ENCODE measurements at places on chromosomes 13 and 19. TPM values are rescaled to one million over a fixed set of nuclear protein-coding genes. Genes with fewer than 3 reads are reported as not detected.

DNA sequence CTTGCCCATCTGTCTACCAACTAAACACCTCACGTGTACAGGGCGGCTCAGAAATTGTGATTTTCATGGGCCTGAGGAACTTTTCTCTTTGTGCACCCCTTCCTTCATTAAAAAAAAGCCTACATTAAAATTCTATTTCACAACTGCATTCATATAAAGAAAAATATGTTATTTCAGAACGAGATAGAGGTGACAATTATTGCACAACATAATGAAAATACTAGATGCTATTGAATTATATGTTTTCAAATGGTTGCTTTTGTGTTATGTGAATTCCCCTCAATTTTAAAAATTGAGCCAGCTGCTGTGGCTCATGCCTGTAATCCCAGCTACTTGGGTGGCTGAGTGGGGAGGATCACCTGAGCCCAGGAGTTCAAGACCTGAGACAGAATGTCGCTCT lies 5.2 kb downstream of the SLC1A6 start:
- no peak for DNase-seq
- peaks cover 57% of the 10 kb centered on the region for H3K27me3 ChIP-seq
- H3K4me1 ChIP-seq: peaks cover 9% of the 10 kb centered on the region
- peaks cover 8% of the 10 kb centered on the region for H3K36me3 ChIP-seq
- no peak overlapping the region for H3K27ac ChIP-seq

GGACT gene
- polyA plus RNA-seq: 2.7 TPM

DNA sequence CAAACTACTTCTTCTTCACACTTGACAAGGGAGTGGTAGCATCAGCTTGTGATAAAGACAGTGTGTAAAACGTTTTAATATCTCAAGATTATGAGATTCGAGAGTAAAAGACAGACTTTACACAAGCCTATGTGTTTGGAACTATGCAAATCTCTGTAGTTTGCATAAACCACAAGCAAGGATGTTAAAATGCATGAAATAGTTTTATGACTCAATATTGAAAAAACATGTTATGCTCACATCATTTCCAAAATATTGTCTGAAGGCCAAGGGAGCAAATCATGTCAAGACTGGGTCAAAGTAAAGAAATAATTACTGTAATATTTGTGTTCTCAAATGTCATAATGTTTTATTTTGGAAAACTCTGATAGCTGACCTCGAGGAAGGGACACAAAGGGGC lies 316.8 kb upstream of the KLF12 start:
- DNase-seq: no peak
- no peak overlapping the region for H3K27ac ChIP-seq
- peaks cover 29% of the 10 kb centered on the region for H3K27me3 ChIP-seq
- H3K4me3 ChIP-seq: no peak overlapping the region
- no peaks in the 10 kb centered on the region for H3K36me3 ChIP-seq
- no peaks in the 10 kb centered on the region for H3K4me1 ChIP-seq

GRCh38 chr19:17020385-17020784 lies 6.2 kb downstream of the CPAMD8 start:
- H3K4me1 ChIP-seq: no peaks in the 10 kb centered on the region
- peaks cover 22% of the 10 kb centered on the region for H3K36me3 ChIP-seq
- H3K4me3 ChIP-seq: no peak overlapping the region
- H3K27me3 ChIP-seq: peaks cover 10% of the 10 kb centered on the region
- H3K27ac ChIP-seq: no peak overlapping the region
- DNase-seq: no peak

DNA sequence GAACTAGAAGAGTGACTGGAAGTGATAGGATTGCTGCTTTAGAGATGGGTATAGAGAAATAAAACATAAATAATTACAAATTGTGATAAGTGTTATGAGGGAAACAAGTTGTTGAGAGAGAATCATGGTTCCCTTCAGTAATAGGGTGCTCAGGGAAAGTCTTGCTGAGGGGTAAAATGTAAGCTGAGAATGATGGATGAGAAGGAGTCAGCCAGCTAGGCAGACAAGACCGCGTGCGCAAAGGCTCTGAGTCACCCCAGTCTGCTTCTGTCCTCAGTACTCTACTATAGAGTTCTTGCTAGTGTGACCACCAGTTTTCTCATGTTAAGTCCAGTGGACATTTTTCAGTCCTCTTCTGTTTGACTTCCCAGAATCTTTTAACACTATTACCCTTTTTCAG lies 39.5 kb downstream of the PCCA start:
- DNase-seq: no peak
- peaks cover 13% of the 10 kb centered on the region for H3K4me1 ChIP-seq
- no peak overlapping the region for H3K4me3 ChIP-seq
- H3K36me3 ChIP-seq: peaks cover 4% of the 10 kb centered on the region

GRCh38 chr13:25874907-25875306 lies 176.9 kb downstream of the SHISA2 start:
- no peaks in the 10 kb centered on the region for H3K36me3 ChIP-seq
- no peak overlapping the region for H3K27ac ChIP-seq
- no peak overlapping the region for H3K4me3 ChIP-seq
- peaks cover 8% of the 10 kb centered on the region for H3K27me3 ChIP-seq
- no peaks in the 10 kb centered on the region for H3K4me1 ChIP-seq

DNA sequence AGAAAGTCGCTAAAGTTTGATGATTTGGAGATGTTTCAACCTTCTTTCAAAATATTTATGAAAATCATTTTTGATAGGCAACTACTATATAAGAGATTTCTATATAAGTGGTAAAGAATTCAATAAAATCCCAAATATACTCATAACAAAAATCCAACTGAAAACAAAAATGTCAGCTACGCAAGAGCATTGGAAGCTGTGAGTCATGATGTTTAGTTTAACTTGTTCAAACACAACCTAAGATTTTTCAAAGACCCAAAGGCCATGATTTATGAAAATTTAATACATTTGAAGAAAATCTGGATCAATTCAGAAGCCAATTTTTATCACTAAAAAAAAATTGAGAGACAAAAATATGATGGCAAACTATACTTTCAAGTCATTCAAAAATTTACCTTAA lies 226.6 kb downstream of the MZT1 start:
- no peaks in the 10 kb centered on the region for H3K36me3 ChIP-seq
- H3K4me1 ChIP-seq: no peaks in the 10 kb centered on the region
- H3K27ac ChIP-seq: no peak overlapping the region
- no peaks in the 10 kb centered on the region for H3K27me3 ChIP-seq
- H3K4me3 ChIP-seq: no peak overlapping the region

PSG7 gene
- polyA plus RNA-seq: not detected

ERCC2 gene
- 4.7 TPM for polyA plus RNA-seq

GRCh38 chr13:81986308-81986707 lies 1645.4 kb upstream of the SPRY2 start:
- no peak overlapping the region for H3K27ac ChIP-seq
- no peaks in the 10 kb centered on the region for H3K4me1 ChIP-seq
- H3K4me3 ChIP-seq: no peak overlapping the region
- no peaks in the 10 kb centered on the region for H3K27me3 ChIP-seq
